ENCODE measurements at places on chromosomes 3 and 15. TPM values are rescaled to one million over a fixed set of nuclear protein-coding genes. Genes with fewer than 3 reads are reported as not detected.

DNA sequence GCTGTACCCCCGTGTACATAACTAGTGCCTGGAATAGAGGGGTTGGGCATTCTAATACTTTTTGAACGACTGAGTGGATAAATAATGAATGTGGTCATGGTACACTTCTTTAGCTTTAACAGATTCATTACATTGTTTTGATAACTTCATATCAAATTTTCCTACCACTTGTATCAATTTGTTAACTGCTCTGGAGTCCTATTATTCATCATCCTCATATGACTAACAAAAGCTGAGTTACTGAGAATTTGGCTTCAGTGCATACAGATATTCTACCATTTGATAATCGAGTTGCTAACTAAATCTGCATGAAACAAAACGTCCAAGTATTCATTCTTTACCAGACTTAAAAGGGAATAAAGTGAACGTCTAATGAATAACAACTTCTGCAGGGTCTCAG lies 31.7 kb downstream of the FRMD5 start:
- no peak overlapping the region for H3K4me3 ChIP-seq
- no peaks in the 10 kb centered on the region for H3K36me3 ChIP-seq
- no peaks in the 10 kb centered on the region for H3K4me1 ChIP-seq
- no peaks in the 10 kb centered on the region for H3K27me3 ChIP-seq
- no peak overlapping the region for H3K27ac ChIP-seq
- no peak for DNase-seq

- H3K36me3 ChIP-seq: no peaks in the 10 kb centered on the region
- H3K4me1 ChIP-seq: no peaks in the 10 kb centered on the region
- H3K27ac ChIP-seq: no peak overlapping the region
- no peak for DNase-seq
- H3K27me3 ChIP-seq: no peaks in the 10 kb centered on the region
- H3K4me3 ChIP-seq: no peak overlapping the region
These were observed 103.1 kb upstream of the PTX3 start for GRCh38 chr3:157333551-157333991.

GRCh38 chr15:36642311-36642710 lies 62.9 kb downstream of the CDIN1 start:
- H3K36me3 ChIP-seq: no peaks in the 10 kb centered on the region
- H3K4me1 ChIP-seq: no peaks in the 10 kb centered on the region
- no peak for DNase-seq
- H3K4me3 ChIP-seq: no peak overlapping the region

AADACL2 gene
- not detected for polyA plus RNA-seq

GRCh38 chr15:74172701-74173379 lies 670 bp upstream of the ISLR start:
- no peaks in the 10 kb centered on the region for H3K27me3 ChIP-seq
- H3K27ac ChIP-seq: no peak overlapping the region
- H3K36me3 ChIP-seq: no peaks in the 10 kb centered on the region
- H3K4me1 ChIP-seq: peaks cover 86% of the 10 kb centered on the region

DNA sequence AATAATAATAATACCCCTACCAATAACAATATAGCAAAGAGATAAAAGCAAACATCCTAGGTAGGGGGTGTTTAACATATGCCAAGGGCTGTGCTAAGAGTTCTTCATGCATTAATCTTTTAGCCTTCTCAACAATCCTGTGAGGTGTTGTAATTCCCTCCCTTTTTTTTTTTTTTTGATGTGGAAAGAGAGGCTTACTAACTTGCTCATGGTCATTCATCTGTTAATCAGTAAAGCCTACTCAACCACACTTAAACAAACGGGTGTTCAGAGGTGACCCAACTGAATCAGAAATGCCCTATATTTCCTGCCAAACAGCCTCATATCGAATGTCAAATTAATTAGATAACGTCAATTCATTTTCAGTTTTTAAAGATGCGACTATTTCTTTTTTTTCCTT lies 232.1 kb downstream of the CTNNB1 start:
- DNase-seq: no peak
- no peak overlapping the region for H3K27ac ChIP-seq
- H3K36me3 ChIP-seq: no peaks in the 10 kb centered on the region
- H3K4me3 ChIP-seq: no peak overlapping the region

DNA sequence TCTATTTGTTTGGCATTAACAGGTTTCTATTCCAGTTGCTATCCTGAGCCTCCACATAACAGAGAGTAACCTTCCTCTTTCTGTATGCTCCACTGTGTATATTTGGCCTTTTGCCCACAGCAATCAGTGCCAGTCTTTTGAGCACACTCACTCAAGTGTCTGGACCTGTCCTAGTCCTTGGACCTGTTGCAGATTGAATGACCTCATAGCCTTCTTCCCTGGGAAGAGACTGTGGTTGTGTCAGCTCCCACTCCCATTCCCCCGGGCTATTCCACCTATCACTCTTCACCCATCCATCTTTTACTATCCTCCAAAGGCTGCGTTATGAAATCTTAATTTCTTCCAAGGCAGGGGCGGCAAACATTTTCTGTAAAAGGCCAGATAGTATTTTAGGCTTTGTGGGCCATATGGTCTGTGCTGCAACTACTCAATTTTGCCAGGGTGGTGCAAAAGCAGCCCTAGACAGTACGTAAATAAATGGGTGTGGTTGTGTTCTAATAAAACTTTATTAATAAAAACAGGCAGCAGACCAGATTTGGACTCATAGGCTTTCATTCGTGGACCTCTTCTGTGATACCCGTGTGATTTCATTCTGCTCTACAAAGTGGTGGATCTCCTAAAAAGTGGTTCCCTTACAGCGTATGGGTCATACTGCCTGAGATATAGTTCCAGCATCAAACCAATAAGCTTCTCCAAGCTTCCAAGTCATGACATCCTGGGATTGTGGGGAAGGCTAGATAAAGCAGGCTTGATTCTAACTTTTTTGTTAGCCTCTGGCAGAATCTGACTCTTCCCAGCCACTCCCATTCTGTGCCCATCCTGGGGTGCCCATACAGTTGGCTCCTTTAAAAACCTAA lies 57.4 kb downstream of the CDAN1 start:
- no peak for DNase-seq
- no peak overlapping the region for H3K4me3 ChIP-seq
- peaks cover 21% of the 10 kb centered on the region for H3K36me3 ChIP-seq
- H3K4me1 ChIP-seq: no peaks in the 10 kb centered on the region
- H3K27ac ChIP-seq: no peak overlapping the region
- no peaks in the 10 kb centered on the region for H3K27me3 ChIP-seq

- H3K27ac ChIP-seq: no peak overlapping the region
- H3K36me3 ChIP-seq: no peaks in the 10 kb centered on the region
- no peak overlapping the region for H3K4me3 ChIP-seq
- no peak for DNase-seq
These were observed 48.7 kb downstream of the ECT2 start for GRCh38 chr3:172799246-172799645.

ARID3B gene
- 10.1 TPM for polyA plus RNA-seq

GRCh38 chr15:92901072-92901761 lies 1.1 kb downstream of the CHD2 start:
- no peaks in the 10 kb centered on the region for H3K36me3 ChIP-seq
- H3K27ac ChIP-seq: peak overlapping the region; percentile 88
- H3K4me3 ChIP-seq: peak overlapping the region; percentile 54
- peak; percentile 80 for DNase-seq

ADAMTS7 gene
- polyA plus RNA-seq: 3.4 TPM

CDHR4 gene
- polyA plus RNA-seq: 9.8 TPM

- H3K4me3 ChIP-seq: no peak overlapping the region
- peaks cover 7% of the 10 kb centered on the region for H3K4me1 ChIP-seq
- H3K27ac ChIP-seq: no peak overlapping the region
- DNase-seq: peak; percentile 73
- no peaks in the 10 kb centered on the region for H3K27me3 ChIP-seq
These were observed 5.1 kb upstream of the SEMA7A start for GRCh38 chr15:74438721-74439316.

DNA sequence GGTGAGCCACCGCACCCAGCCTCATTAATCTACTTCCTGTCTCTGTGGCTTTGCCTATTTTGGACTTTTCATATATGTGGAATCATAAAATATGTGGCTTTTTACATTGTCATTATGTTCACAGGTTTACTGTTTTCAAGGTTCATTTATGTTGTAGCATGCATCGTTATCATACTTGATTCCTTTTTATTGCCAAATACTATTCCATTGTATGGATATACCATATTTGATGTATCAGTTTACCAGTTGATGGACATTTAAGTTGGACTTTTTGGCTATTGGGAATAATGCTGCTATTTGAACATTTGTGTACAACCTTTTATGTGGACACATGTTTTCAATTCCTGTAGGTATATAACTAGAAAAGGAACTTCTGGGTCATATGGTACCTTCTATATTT lies 14.0 kb downstream of the GXYLT2 start:
- no peak overlapping the region for H3K27ac ChIP-seq
- H3K4me3 ChIP-seq: no peak overlapping the region
- peaks cover 31% of the 10 kb centered on the region for H3K4me1 ChIP-seq

GRCh38 chr3:16203671-16204629 lies 29.5 kb downstream of the GALNT15 start:
- no peaks in the 10 kb centered on the region for H3K27me3 ChIP-seq
- H3K4me3 ChIP-seq: no peak overlapping the region
- no peaks in the 10 kb centered on the region for H3K36me3 ChIP-seq
- DNase-seq: no peak
- H3K4me1 ChIP-seq: no peaks in the 10 kb centered on the region

TRIM42 gene
- polyA plus RNA-seq: not detected

TMPRSS7 gene
- polyA plus RNA-seq: 0.23 TPM

DNA sequence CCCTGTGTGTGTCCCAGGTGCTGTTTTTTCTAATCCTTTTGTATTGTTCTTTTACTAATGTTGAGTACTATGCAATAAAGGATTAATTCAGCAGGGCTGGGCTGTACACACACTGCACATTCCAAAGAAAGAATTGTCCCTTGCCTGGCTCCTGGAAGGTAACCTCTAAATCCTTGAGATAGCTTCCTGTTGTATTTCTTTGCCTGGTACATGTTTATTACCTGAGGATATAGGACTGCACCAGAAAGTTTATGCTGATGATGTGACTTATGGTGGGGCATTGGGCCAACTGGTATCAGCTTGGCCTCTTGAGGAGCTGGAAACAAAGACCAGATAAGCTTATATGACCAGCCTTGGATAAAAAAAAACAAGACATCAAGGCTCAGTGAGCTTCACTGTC lies 26.6 kb upstream of the FAN1 start:
- H3K4me3 ChIP-seq: no peak overlapping the region
- no peaks in the 10 kb centered on the region for H3K36me3 ChIP-seq
- H3K27ac ChIP-seq: no peak overlapping the region
- no peaks in the 10 kb centered on the region for H3K27me3 ChIP-seq
- DNase-seq: no peak

DNA sequence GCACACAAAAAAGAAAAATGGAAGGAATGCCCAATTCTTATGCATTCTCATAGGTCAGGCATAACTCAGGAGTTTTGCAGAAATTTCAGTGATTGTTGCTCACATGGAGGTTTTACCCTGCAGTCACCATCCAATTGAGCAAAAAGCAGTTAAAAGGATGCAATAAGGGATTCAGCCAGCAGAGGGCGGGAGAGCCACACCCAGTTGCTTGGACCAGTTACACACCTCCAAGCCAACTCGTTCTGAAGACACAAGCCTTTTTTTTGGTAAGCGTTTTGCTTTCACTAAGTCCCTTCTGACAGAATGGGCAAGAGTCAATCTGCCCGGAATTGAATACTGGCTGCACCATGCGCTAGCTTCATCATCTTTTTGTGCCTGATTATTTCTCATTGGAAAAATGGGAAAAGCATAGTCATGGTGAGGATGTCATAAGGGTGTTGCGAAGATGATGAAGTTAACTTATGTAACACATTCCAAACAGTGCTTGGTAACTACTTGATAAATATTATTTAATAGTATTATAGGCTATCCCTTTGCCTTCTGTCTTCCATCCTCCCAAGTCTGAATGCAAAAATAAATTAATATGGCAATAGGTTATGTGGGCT lies 154.4 kb upstream of the SGO1 start:
- no peaks in the 10 kb centered on the region for H3K27me3 ChIP-seq
- no peaks in the 10 kb centered on the region for H3K4me1 ChIP-seq
- peak; percentile 91 for DNase-seq
- H3K27ac ChIP-seq: no peak overlapping the region
- H3K36me3 ChIP-seq: no peaks in the 10 kb centered on the region

DNA sequence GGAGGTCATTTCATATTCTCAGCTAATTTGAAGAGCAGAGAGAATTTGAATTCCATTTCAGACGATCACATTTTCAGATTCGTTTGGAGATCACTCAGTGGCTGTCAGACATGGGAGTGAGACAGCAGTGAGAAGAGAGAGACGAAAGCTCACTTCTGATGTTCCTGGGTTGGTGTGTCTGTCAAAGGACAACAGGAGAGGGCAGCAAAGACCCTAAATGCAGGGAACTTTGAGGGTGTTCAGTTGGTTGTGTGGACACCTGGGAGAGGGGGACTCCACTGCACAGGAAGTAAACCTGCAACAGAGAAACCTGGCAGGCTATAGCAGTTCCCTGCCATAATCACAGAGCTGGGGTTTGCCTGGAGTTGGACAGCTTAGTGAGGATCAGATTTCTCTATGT lies 675.1 kb downstream of the SQOR start:
- no peaks in the 10 kb centered on the region for H3K36me3 ChIP-seq
- DNase-seq: no peak

DNA sequence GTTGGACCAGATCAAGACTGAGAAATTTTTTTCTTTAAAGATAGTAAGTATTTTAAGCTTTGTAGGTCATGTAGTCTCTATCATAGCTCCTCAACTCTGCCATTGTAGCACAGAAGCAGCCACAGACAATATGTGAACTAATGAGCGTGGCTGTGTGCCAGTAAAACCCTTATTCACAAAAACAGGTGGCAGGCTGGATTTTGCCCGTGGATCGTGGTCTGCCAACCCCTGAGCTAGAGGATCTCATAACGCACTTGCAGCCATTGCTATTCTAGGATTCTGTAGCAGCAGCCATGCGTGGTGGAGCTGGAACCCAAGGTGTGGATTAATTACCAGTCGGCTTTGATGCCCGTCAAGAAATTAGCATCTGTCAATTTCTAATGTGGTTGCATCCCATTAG lies 68.7 kb upstream of the PLXNA1 start:
- H3K27me3 ChIP-seq: no peaks in the 10 kb centered on the region
- peaks cover 3% of the 10 kb centered on the region for H3K36me3 ChIP-seq
- no peak for DNase-seq
- H3K4me1 ChIP-seq: no peaks in the 10 kb centered on the region
- H3K4me3 ChIP-seq: no peak overlapping the region

- H3K36me3 ChIP-seq: no peaks in the 10 kb centered on the region
- no peak for DNase-seq
- no peak overlapping the region for H3K4me3 ChIP-seq
- H3K27ac ChIP-seq: no peak overlapping the region
- H3K4me1 ChIP-seq: peaks cover 7% of the 10 kb centered on the region
These were observed 70.8 kb downstream of the SEC22A start for GRCh38 chr3:123272547-123272946.

Measured in lung (tissue), 17 donors.